ENCODE measurements at places on chromosomes 12 and 14.

DNA sequence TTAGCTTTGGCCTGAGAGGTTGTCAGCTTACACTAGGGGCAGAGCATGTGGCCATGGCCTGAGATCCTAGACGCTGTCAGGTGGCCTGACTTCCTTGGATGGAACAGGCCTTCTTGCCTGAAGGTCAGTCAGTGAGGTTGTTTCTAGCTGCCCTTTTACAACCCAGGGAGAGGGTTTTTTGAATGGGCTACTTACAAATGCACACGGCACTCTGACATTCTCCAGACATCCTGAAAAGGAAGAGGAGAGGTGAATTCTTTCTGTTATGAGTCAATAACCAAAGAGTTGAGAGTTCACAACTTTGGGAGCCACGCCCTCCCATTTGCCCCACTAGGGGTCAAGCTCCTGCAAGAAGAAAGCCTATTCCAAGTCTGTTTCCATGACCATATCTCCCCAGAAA, 7.8 kb downstream of the KRT76 start:
- no peak for DNase-seq

DNA sequence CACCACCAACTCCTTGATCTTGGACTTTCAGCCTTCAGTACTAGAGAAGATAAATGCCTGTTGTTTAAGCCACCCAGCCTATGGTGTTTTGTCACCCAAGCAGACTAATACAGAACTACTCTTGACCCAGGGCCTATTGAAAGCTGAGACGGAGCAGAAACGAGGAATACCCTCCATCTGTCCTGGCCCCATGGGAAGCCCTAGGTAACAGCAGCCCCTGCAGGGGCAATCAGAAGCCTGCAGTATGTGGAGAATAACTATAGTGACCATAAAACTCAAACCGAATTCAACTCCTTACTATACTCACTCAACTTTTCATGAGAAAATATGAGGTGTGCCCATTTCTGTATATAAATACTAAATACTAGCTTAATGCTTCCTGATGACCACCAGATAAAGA, 307.4 kb downstream of the NUAK1 start:
- no peak for DNase-seq

- no peak for DNase-seq
Observed at GRCh38 chr14:97851428-97851995, 1054.3 kb downstream of the VRK1 start.

DNA sequence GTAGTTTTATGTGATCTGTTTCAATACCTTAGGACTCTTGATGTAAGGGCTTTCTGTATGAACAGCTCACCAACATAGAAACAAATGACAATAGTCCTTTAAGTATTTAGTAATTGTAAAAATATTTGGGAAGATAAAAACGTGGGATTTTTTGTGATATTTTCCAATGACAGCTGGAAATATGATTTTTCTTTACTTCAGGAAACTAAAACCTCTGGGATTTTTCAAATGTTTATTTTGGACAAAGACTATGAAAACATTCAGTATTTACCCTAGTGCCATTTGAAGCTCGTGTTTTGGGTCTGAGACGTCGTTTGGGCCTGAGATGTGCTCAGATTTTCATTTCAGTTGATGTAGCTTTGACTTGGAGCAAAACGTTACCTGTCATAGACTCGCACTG, 240.0 kb downstream of the BMP4 start:
- no peak for DNase-seq

- no peak for DNase-seq
Observed at GRCh38 chr14:102040153-102040552, 46.7 kb downstream of the HSP90AA1 start.

DNA sequence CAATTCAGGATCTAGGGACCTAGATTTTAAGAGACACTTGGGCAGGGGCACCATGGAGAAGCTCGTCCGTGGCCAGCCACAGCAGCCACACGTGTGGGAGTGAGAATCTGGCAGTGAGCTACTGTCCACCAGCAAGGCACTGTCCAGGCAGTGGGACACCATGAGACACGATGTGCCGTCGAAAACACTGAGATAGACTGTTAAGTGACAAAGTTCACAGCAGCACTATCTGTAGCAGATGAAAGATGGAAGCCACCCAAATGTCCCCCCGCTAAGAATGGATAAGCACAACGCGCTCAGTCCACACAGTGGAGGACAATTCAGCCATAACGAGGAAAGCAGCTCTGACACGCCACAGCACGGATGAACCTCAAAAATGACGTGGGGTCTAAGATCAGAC, 19.7 kb downstream of the RILPL1 start:
- DNase-seq: no peak
